ENCODE measurements at places on chromosomes 4 and X.
A peak's percentile ranks its signal among the peaks of the same experiment; 100 is the strongest.

- no peak for DNase-seq
Measured at GRCh38 chrX:16202943-16203342, 35.7 kb downstream of the MAGEB17 start.

DNA sequence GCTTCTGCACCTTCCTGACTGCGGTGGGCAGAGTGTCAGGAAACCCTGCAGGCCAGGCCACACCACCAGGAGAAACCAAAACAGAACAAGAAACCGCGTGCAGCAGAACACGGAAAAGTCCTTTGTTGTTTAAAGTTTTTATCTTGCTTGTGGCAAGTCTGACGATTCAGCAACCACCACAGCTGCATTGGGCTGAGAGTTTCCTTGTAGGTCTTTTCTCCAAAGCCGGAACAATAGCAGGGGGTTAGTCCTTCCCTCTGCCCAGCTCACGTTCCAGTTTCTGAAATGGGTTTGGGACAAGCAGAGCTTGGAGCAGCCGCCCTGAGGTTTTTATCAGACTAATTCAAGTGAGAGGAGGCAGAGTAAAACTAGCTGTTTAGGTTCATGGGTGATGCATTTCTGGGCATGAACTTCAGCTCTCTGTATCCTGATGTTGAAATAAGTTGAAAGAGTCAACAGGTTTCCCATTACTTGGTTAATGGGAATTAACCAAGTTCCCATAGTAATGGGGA lies 216.9 kb downstream of the PTTG2 start:
- DNase-seq = peak; percentile 39

DNA sequence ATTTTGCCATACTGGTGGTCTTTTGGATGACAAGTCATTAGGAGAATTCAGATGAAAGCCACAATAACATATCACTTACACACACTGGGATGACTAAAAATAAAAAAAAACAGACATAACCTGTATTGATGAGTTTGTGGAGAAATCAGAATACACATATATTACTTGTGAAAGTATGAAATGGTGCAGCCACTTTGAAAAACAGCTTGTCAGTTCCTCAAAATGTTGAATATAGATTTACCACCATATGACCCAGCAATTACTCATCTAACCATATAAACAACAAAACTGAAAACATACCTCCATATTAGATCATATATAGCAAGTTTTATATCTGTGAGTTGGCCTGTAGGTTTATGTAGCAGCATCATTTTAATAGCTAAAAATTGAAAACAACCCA lies 608.7 kb downstream of the TLL1 start:
- no peak for DNase-seq

GRCh38 chr4:3679071-3679825 lies 86.9 kb upstream of the ADRA2C start:
- no peak for DNase-seq

DNA sequence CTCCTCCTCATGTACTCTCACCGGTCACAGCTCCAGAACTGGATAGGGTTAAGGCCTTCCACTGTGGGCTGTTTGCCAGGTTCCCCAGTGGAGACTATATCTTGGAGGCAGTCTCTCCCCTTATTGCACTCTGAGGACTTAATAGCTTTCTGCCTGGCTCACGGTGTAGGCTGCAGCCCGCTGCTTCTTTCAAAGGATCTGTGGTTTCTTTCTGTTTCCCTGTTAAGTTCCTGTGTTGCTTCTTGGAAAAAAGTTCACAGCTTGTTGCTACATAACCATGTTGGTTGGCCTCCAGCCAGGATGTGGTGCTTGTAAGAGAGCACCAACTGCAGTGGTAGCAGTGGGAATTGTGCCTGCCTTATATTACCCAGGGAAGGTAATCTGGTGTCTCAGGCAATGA lies 24.9 kb upstream of the ZDHHC15 start:
- no peak for DNase-seq

- DNase-seq = no peak
Measured at GRCh38 chr4:121411151-121411744, 30.4 kb upstream of the QRFPR start.

DNA sequence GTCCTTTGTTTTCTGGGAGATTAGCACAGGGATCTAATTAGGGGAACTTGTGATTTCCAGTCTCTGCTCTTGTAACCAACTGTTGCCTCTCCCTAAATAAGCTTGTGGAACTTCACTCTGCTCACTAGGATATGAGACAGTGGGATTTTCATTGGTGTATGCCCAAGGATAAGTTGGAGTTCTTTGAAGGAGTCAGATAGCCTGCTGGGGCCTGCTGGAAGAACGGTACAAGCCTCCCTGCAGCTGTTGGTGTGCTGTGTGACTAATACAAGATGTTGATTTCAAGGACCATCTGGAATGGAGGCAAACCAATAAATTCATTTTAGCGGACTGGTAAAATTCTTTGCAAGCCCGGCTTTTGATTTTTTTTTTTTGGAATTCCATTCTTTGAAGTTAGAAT lies 167.0 kb downstream of the AASDH start:
- no peak for DNase-seq

- DNase-seq = peak; percentile 49
Measured at GRCh38 chr4:6926681-6927478, 17.3 kb downstream of the TBC1D14 start.

- DNase-seq = no peak
Measured at GRCh38 chr4:76238236-76238635, 13.3 kb upstream of the FAM47E start.

DNA sequence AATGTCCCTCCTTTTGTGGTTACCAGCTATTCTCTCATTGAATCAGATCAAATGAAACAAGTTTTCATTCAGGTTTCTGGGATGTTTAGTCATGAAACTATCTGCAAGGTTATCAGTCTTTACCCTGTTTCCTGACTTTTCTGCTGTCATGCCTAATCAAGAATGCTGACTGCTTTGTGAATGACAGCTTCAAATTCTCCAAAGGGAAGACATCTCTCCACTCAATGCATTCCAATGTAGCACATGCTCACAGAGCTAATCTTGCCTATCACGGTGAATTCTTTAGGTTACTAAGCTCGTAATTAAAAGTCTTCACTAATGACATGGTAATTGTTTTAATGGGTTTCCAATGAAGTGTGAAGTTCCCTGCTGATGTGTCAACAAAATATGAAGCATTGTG lies 1068.5 kb downstream of the PCDH7 start:
- no peak for DNase-seq

GRCh38 chr4:75547647-75548387 lies 8.0 kb upstream of the ODAPH start:
- DNase-seq = no peak

GRCh38 chrX:38045538-38046096 lies 39.3 kb downstream of the SYTL5 start:
- DNase-seq = no peak

- DNase-seq = no peak
Measured at GRCh38 chr4:950136-951020, 18.1 kb downstream of the TMEM175 start.

DNA sequence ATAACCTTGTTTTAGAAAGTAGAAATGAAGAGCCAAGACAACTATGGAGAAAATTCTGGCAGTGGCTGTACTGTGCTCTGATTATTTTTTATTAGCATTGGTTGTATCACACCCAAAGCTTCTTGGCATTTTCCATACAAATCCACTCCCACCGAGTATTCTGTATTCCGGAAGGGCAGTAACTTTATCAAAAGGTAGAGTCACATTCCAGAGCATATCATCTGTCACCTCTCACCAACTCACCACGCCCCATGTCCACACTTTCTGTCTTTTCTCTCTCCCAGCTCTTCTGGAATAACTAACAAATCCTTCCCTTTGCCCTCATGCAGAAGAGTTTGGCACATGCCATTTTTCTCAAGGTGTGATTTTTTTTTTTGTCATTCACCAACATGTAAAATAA lies 52.7 kb downstream of the CORIN start:
- no peak for DNase-seq

GRCh38 chrX:39745818-39746217 lies 351.9 kb downstream of the BCOR start:
- DNase-seq = no peak

GRCh38 chr4:98068495-98068894 lies 74.8 kb downstream of the STPG2 start:
- no peak for DNase-seq

DNA sequence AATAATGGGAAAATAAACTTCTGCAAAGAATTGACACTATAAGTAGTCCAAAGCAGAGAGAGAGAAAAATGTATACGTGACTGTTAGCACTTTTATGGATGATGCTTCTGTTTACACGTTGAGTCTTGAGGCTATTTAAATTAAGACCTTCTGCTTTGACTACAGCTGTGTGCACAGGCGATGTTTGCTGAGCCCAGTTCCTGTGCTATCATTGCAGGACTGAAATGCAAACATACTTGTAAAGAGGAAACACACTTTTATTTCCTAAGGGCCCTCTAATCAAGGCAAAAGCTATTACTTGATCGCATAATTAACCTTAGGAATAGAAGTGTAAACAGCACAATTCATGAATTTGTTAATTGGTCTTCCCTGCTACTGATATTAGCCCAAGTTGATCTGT lies 226.9 kb downstream of the FBXW7 start:
- DNase-seq = no peak

DNA sequence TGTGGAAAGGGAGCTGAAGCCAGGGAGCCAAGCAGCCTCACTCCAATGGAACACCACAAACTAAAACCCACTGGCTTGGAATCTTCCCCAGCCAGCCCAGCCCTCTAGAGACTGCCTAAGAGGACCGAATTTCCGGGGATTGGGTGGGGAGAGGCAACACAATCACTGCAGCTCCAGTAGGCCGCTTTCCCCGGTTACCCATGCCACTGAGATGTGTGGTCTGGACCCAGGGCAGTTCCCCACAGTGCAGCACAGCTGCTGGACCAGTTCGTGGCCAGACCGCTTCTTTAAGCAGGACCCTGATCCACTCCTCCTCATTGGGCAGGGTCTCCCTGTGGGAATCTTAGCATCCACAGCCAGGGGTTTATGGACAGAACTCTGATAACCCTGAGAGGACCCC lies 91.9 kb upstream of the PAGE3 start:
- DNase-seq = no peak

DNA sequence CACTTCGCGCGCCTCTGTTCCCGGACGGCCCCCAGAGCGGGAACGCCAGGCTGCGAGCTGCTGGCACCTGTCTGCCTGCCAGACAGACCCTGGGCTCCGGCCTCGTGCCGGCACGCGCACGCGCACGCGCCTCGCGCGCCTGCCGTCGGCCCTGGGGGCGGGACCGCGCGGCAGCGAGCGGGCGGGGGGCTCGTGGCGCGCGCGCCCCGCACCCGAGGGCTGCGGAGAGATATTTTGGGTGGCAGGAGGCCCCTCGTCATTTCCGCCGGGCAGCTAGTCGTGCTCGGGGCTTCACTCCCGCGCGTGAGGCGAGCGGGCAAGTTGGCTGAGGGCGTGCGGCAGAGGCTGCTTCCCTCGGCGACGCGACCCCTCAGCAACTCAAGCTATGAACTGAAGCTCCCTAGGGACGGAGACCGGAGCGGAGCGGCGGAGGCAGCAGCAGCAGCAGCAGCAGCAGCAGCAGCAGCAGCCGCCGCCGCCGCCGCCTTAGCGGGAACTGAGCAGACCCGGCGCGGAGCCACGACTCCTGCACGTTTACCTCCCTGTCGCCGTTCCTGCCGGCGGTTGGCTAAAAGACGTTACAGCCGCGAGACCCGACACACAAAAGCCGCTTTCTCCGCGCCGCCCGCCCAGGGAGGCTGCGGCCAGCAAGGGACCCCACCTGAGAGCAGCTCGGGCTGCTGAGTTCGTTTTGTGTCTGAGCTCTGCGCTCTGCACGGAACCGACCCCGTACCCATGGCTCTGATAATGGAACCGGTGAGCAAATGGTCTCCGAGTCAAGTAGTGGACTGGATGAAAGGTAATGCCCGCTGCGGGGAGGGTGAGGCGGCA lies at the start of gene CNKSR2:
TSS of gene CNKSR2 (plus strand) at position 256 of the 831 bp plus-strand sequence. CDS start at position 736, 480 bp downstream.
- DNase-seq = peak; percentile 20

DNA sequence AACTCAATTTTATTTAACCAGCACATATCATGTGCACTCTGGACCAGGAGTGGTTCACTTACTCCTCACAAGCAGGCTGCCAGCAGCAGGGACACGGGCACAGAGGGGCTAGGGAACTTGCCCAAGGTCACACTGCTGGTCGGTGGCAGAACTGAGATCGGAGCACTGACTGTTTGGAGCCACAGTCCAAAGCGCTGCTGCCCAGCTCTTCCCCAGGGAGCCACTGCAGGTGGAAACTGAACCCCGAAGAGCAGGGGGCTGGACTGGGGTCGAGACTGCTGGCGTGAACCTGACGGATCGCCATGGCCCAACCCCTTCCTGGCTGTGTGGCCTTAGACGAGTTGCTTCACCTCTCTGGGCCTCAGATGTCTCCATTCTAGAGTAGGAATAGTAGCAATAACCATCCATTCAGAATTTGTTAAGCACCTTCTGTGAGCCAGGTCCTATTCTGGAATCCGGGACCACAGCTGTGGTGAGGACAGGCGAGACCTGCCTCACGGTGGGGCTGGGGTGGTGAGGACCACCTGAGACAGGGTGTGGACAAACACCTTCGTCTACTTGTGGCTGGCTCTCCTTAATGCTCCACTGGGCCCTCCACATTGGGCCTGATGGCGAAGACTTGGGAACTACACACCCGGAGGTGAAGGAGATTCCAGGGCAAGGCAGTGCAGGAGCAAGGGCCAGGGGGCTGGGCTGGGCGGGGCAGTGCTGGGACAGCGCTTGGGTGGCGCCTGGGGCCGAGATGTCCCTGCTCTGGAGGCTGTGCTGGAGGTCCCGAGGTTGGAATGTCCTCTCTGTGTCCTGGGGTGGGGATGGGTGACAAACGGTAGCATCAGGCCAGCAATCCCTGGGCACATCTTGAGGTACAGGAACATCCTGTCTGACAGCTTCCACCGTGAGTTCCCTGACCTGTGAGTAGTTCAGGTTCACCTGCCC lies 32.0 kb upstream of the KIAA0232 start:
- DNase-seq = no peak

DNA sequence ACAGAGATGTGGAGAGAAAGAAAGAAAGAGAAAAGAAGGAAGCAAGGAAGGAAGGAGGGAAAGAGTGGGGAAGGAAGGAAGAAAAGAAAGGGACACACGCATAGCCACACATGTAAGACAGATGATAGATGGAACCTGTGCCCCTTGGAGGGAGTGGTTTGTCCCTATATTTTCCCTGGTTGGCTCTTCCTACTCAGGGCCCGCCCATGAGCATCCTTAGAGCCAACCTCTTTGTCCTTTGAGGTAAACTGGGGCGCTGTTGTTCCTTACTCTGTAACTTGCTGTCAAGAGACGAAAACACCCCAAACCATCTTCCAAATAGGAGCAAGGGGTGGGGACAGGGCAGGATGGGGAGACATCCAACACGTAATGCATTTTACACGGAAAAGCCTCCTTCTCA lies 220.9 kb downstream of the MAML3 start:
- DNase-seq = no peak

GRCh38 chrX:134599184-134599914 lies 58.9 kb downstream of the PLAC1 start:
- DNase-seq = no peak

DNA sequence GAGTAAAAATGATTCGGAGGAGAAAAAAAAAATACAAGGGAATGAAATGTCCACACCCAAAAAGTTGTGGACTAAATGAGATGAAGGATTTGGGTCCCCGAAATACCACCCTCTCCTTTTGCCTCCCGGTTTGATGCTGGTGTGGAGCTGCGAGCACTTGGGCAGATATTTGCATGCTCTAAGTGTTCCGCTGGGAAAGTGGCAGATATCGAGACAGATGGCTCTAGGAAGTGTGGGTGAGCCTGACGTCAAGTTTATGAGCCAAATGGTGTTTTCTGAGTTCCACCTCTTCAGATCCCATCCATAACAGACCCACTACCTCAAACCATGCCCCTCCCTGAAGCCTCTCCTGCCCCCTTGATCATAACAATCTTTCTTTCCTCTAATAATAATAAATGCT lies 228.6 kb downstream of the QDPR start:
- DNase-seq = no peak

GRCh38 chrX:123138473-123138872 lies 45.6 kb upstream of the GRIA3 start:
- DNase-seq = no peak

GRCh38 chrX:108442901-108443464 lies 3.3 kb downstream of the COL4A5 start:
- DNase-seq = no peak

Data from stimulated activated CD8-positive, alpha-beta memory T cell treated with anti-CD3 and anti-CD28 coated beads, Interleukin-2, amount 100 ng/mL, for 1 hour (primary cell).